Left renal cortex interstitium (tissue), 4 donors: ENCODE measurements at places on chromosomes 4 and X.
A peak's percentile ranks its signal among the peaks of the same experiment; 100 is the strongest.

- DNase-seq = no peak
Observed at GRCh38 chr4:85114526-85114925, 148.0 kb upstream of the WDFY3 start.

DNA sequence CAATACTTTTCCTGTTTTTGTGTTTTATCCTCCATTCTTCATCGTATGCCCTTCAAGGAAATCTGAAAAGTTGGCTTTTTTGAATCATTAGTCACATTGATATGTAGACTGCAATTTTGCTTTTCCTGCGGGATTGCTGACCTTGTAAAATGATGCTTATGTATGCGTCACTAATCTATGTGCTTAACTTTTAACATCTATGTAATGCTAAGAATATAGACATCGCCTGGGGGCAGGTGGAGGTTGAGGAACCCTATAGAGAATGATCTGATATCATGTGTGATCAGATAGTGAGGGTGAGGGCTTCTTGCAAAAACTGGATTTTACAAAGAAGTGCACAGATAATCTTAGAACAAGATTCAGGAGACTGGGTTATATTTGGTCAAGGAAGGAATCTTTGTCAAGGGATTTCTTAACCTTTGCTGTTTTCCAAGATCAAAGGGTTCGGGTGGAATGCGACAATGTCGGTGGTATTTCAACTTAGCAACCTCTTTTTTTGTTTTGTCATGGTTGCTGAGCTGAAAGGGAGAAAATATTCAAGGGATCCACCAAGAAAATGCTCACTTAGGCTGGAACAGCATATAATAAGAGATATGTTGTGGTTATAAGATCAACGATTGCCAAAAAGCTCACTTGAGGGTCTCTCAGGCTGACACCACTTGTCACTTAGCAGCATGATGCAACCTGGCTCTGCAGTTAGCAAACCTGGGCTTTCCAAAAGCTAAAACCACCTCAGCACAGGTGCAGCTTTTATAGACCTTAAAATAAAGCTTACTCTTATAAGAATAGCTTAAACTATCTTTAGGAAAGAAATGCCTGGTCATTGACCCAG, 70.6 kb upstream of the PUDP start:
- DNase-seq = no peak

GRCh38 chr4:174053895-174054294, 229.6 kb downstream of the FBXO8 start:
- DNase-seq = no peak

GRCh38 chrX:94454159-94454558, 780.2 kb downstream of the FAM133A start:
- no peak for DNase-seq

GRCh38 chr4:78653655-78654054, 102.1 kb downstream of the ANXA3 start:
- no peak for DNase-seq

DNA sequence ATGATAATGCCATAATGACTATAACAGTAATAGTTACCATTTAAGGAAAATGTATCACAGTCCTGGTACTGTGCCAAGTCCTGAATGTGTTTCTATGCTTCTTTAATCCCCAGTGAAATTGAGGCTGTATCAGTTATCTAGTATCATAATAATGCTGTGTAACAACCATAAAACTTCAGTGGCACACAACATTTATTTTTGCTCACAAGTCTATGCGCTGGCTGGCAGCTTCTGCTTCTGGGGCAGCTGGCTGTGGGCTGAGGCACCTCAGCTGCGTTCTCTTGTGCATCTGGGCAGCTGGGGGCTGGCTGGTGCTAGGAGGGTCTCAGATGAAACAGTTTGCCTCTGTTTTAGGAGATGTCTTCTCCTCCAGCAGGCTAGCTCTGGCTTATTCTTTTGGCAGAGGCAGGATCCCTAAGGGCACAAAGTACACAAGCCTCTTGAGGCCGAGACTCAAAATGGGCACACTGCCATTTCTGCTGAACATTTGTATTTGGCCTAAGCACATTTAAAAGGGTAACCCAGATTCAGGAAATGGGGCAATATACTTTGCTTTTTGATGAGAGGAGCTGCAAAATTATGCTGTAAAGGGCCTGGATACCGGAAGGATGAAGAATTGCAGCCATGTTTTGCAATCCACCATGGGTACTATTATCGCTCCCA, 62.6 kb upstream of the DHX15 start:
- no peak for DNase-seq

DNA sequence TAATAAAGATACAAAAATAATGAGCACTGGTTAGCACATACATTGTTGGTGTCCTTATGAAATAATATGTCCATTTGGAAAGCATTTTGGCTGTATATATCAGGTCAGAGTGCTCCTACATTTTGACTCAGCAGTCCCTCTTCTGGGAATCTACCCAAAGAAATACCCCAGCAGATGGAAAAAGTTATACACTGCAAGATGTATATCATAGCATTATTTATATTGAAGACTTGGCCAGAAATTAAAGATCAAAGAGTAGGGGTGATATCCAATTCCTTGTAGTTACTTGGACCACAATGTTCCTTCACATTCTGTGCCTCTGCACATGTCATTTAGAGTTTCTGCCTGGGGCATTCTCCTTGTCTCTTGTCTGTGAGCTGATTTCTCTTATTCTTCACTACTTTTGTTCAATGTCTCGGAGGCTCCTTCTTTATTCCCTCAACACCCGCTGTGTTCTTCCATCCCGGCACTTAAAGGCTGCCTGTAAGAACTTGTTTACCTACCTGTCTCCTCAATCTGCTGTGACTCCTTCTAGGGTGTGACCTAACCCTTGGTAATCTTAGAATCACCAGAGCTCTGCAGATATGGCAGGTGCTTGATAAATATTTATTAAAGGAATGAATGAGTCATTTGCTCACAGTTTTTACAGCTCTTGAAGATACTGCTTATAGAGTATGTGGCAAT, 3.1 kb upstream of the TSPAN5 start:
- DNase-seq = no peak

GRCh38 chrX:112968351-112969133, 127.9 kb upstream of the AMOT start:
- DNase-seq = no peak

GRCh38 chr4:85448906-85449890, 25.8 kb upstream of the ARHGAP24 start:
- no peak for DNase-seq

DNA sequence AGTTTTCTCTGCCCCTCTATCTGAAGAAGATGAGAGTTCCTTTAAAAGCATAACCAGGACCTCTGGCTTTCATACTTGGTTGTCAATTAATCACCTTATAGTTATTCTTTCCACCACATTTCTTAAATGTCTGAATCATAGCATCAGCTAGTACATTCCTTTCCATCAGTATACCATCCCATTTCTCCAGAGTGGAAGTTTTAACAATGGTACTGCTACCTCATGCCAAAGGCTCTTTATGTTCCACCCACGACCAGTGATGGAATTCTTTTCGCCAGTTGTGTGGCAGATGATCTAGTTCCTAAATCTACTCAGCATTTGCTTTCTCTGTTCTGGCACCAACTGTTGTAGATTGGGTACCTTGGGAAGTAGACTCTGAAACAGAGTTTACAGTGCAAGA, 379.8 kb downstream of the ZNF674 start:
- no peak for DNase-seq

- DNase-seq = no peak
Observed at GRCh38 chr4:87069037-87069742, 134.4 kb downstream of the AFF1 start.

- DNase-seq = no peak
Observed at GRCh38 chr4:145278341-145279121, 98.1 kb upstream of the OTUD4 start.

GRCh38 chr4:105022811-105023667, 123.6 kb upstream of the TET2 start:
- DNase-seq = no peak

- no peak for DNase-seq
Observed at GRCh38 chr4:137762591-137762990, 230.3 kb upstream of the PCDH18 start.

DNA sequence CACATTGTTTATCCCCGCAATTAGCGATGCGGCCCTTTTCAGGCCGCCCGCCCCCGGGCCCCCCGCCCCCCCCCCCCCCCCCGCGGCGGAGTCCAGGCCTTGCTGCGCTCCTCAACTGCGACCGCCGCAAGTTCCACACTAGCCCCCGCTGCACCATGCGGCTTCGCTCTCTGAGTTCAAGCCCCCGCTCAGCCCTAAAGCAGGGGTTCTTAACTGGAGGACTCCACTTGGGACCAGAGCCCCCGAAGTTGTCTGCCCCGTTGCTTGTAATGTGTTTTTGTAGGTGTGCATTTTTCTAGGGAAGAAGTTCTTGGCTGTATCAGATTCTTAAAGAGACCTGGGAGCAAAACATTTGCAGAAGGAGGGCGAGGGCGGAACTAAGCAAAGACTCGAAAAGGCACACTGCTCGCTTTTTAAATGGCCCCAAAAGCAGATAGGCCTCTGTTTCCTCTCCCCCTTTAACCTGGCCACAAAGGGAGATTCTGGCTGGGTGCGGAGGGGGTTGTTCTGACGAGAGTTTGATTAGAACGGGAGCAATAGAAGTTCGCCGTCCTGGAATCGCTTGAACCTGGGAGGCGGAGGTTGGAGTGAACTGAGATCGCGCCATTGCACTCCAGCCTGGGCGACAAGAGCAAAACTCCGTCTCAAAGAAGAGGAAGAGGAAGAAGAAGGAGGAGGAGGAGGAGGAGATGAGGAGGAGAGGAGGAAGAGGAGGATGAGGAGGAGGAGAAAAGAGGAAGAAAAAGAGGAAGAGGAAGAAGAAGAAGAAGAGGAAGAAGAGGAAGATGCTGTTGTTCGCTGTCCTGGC, 2.3 kb upstream of the MSX1 start:
- no peak for DNase-seq

GRCh38 chr4:52711834-52712250, 39.4 kb downstream of the ERVMER34-1 start:
- no peak for DNase-seq

GRCh38 chr4:184421533-184422155, 52.7 kb downstream of the IRF2 start:
- no peak for DNase-seq

DNA sequence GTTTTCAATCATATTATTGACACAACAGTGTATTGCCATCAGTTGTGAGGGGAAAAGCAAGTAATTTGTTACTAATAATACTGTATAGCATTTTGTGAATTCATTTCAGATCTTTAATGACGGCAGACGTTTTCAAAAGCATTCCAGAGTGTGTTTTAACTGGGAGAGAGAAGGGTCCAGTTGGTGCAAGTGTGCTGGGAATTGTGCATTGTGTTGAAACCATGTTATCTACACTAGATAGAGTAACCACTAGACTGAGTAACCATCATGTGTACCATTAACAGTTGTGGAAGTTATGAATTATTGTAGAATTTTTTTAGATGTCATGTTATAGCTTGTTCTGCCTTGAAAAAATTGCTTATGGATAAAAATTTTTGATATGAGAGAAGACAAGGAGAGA, 104.5 kb upstream of the VEGFC start:
- DNase-seq = no peak

- DNase-seq = no peak
Observed at GRCh38 chr4:190015538-190016368, 11.3 kb downstream of the FRG2 start.

DNA sequence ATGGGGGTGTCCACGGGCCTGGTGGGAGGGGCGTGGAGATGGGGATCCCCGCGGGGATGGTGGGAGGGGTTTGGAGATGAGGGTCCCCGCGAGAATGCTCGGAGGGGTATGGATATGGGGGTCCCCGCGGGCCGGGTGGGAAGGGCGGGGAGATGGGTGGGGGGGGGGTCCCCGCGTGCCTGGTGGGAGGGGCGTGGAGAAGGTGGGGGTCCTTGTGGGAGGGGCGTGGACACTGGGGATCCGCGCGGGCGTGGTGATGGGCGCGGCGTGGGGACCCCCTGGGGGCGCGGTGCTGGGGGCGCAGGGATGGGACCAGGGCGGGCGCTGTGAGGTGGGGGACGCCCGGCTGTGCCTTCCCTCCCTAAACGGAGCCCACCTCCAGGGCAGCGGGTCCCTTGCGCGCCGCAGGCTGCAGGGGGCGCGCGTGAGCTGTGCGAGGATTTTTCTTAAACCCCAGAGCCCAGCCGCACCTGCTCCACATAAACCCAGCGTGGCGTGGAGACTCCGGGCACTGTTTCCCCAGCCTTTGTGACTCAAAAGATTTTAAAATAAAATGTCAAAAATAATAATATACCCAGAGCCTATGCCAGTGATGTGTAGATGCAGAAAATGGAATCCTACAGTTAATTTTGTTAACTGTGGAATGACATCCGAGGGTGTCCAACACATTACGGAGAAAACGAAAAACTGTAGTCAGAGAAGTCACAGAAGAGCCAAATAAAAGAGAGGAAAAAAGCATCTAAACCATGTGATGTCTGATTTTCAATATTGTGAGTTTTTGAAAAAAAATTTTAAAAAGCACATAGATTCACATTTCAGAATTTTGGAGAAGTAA, 1.5 kb upstream of the ASMTL start:
- peak; percentile 25 for DNase-seq

GRCh38 chr4:11603591-11604194, 175.0 kb upstream of the HS3ST1 start:
- no peak for DNase-seq

DNA sequence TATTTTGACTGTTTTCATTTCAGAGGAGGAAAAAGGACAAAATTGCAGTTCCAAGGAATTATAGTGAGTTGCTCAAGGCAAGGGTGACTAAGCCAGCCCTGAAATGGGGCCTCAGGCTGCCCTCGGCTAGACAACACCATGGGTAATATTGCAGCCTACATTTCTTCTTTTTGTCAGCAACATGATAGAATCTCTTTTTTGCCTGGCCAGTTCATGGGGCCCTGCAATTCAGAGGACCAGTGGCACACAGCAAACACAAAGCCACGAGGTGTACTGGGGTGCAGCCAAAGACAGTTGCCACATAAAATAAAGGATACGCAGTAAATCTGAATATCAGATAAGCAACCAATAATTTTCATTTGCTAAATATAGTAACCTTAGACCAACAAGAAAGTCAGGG, 41.8 kb downstream of the RBM47 start:
- no peak for DNase-seq

- no peak for DNase-seq
Observed at GRCh38 chrX:41339148-41339547, 5.2 kb downstream of the DDX3X start.

DNA sequence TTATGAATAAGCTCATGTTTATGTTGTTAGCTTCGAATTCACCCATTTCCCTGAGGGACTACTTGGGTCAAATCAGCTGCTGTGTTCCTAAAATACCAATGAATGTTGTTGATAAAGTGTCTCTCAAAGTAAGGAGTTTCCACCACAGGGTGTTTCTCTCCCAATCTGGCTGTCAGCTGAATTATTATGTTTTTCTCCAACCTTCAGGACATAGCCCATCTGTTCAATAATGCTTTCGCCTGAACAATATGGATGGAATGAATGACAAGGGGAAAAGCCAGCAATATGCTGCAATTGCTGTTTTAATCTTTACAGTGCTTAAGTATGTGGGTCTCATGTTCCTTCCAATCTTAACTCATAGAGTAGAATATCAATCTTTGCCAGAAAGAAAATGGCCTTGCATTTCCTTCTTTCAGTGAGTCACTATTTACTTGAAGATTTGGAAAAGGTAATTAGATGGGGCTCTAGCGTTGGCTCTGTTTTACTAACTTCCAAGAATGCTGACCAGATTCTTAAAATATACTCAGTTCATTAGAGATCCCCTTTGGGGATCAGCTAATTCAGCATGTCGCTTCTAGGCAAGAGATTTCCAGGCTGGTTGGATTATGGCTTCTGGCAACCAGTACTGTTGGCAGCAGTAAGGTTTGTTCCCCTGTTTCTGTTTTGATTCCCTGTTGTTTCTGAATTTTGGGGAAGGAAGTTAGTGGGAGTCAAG, 410.5 kb downstream of the PPP3CA start:
- DNase-seq = no peak

GRCh38 chrX:33416273-33416805, 205.0 kb upstream of the DMD start:
- no peak for DNase-seq
